ENCODE measurements at places on chromosomes 3 and 15.

GRCh38 chr3:4065085-4065484 lies 238.1 kb upstream of the SETMAR start:
- no peak for DNase-seq

GRCh38 chr3:23712656-23713559 lies 92.8 kb upstream of the UBE2E1 start:
- DNase-seq = no peak

DNA sequence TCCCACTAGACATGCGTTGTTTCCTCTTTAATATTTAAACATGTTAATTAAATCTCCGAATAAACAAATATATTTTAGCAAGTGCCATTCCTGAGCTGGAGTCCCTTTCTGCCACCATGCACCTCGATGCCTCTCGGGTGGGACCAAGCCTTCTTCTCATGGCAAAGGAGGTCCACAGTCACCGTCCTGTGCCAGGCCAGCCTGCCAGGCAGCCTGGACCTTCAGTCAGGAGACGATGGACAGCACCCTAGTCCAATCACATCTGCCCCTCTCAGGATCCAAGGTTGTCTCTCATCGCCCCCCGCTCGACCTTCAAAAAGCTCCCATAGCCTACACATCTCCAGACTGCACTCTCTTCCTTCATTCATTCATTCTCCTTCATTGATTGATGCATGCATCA lies 22.6 kb downstream of the NTRK3 start:
- DNase-seq = no peak

GRCh38 chr15:55241891-55242290 lies 45.1 kb upstream of the RSL24D1 start:
- DNase-seq = no peak

DNA sequence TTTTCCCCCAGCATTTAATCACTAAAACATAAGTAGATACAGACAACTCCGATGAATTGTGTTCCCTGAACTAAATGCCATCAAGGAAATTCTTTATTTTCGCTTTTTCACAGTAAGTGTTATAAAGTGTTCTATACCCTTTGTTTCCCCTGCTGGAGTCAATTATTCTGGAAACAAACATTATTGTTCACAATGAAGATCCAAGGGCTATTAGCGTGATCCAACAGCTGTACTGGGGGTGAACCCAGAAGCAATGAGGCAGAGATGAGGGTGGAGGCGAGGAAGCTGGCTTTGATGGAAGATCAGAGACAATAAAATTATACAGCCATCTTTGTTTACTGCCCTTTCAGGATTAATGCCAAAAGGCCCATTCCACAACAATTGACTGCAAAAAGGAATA lies 250.3 kb upstream of the IGF1R start:
- no peak for DNase-seq

Measured in KG1 (cell line).